ENCODE measurements at places on chromosomes 2 and 18. TPM values are rescaled to one million over a fixed set of nuclear protein-coding genes. Genes with fewer than 3 reads are reported as not detected.

- H3K27me3 ChIP-seq: no peaks in the 10 kb centered on the region
- H3K36me3 ChIP-seq: no peaks in the 10 kb centered on the region
- H3K4me3 ChIP-seq: no peak overlapping the region
Observed at GRCh38 chr2:55120634-55121359, 70.5 kb upstream of the RTN4 start.

DNA sequence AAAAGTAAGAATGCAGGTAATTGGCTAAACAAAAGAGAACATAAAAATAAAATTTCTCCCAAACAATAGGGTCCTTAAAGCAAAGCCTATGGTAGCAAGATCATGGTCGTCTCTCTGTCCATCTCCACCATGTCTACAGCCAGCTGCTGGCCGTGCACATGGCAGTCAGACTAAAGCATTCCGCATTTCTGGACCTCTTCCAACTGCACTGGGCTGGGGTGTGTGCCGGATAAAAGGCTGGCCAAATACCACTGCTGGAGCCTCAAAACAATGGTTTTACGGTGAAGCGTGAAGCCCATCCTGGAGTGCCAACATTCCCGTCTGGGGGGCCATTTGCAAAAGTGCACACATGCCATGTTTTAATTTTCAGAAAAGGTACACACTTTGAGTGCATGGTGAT lies 74.8 kb upstream of the PIEZO2 start:
- no peaks in the 10 kb centered on the region for H3K36me3 ChIP-seq
- H3K4me1 ChIP-seq: no peaks in the 10 kb centered on the region
- DNase-seq: no peak
- no peak overlapping the region for H3K27ac ChIP-seq
- no peaks in the 10 kb centered on the region for H3K27me3 ChIP-seq

DNA sequence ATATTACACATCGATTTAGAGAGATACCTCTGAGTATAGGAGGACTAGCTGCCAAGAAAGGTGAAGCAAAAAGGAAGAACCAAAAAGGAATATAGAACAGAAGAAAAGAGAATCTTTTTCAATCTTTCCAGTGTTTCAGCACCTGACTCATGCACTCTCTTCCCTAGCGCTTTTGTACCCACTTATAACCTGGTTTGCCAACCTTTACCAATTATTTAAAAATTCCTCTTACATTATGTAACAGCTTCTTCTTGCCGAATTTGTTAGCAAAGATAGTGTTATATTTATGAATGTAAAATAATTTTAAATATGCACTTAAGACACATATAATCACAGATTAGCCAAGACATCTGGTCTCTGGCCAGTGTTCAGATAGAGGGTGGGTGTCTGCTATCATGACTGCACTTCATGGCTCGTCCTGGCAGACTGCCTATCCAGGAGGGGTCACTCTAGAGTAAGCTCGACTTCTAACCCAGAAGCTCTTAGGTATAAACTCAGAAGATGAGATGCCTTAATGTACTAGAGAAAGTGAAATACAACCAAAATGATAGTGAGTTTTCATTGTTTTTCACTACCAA lies 122.9 kb downstream of the ATAD2B start:
- DNase-seq: no peak
- no peak overlapping the region for H3K4me3 ChIP-seq
- H3K36me3 ChIP-seq: no peaks in the 10 kb centered on the region
- H3K27ac ChIP-seq: no peak overlapping the region
- H3K27me3 ChIP-seq: no peaks in the 10 kb centered on the region

DNA sequence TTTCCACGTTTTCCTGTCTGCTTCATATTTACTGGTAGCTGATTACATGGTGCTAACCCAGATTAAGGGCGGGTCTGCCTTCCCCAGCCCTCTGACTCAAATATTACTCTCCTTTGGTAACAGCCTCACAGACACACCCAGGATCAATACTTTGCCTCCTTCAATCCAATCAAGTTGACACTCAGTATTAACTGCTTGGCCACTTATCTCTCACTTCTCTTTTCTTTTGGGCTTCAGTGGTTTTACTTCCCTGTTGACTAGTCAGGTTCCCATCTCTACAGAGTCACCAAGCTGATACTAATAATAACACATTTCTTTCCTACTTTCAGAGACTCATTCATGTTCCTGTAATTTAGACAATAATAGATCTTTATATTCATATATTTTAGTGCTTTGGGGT lies 302.2 kb upstream of the MAP2 start:
- no peaks in the 10 kb centered on the region for H3K4me1 ChIP-seq
- no peak for DNase-seq
- no peak overlapping the region for H3K4me3 ChIP-seq

DNA sequence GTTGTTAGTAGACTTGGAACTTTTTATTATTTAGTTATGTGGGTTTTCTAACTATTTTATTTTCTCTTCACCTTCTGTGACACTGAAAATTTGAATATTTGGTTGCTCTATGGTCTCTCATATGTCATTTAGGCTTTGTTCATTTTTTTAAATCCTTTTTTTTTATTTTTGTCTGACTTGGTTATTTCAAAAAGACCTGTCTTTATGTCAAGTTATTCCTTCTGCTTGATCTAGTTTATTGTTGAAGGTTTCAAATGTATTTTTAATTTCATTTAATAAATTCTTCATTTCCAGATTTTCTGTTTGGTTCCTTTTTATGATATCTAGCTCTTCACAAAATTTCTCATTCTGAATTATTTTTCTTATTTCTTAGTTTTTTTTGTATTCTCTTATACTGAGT lies 160.6 kb upstream of the ATP5MC3 start:
- H3K27ac ChIP-seq: no peak overlapping the region
- no peak for DNase-seq
- H3K4me1 ChIP-seq: no peaks in the 10 kb centered on the region
- H3K27me3 ChIP-seq: no peaks in the 10 kb centered on the region
- H3K4me3 ChIP-seq: no peak overlapping the region

DNA sequence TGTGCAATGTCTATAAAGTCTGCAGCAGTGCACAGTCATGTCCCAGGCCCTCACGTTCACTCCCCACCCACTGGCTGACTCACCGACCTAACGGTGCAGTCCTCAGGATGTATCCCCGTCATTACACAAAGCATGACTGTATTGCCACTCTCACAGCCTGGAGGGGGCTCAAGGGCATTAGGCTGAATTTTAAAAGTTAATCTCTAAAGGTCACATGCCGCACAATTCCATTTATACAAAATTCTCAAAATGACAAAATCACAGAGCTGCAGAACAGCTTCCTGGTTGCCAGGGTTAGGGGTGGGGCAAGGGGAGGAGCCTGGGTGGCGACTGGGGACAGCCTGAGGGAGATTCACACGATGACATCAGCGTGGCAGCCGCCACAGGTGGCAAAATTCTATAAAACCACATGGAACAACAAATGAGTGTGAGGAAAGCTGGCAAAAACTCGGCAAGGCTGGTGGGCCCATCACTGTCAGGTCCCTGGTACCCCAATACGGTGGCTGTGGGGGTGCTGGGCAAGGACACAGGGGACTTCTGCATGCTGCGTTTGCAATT lies 97.6 kb downstream of the NDUFA10 start:
- no peak overlapping the region for H3K4me3 ChIP-seq
- peak; percentile 17 for DNase-seq

DNA sequence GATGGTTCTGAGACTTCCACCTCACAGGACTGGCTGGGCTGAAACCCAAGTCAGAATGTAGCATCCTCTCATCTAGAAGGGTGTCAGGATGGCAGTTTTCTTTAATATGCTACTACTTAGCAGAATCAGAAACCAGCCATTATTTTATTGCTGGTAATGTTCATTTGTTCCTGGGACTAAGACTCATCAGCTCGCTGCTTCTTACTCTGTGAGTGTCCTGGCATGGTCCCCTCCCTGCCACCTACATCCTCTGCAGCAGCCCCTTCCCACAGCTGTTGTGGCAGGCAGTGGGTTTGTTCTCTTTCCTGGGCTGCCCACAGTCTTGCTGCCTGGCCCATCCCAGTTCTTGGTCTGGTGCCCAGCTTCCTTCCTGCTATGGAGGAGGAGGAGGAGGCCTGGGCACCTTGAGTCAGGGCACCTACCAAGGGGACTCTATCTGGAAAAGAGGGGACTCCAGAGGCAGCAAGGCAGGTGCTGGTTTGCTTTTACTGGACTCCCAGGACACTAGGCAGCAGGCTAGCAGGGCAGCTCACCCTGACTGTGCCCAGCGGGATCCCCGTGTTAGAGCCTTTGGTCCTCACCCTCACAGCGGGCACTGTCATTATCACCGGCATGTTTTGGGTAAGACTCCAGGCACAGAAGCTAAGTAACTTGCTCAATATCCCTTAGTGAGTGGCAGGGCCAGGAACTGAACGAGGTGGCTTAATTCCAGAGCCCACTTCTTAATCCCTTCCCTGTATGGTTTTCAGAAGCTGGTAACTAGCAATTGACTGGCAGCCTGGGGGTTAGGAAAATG lies 62.1 kb downstream of the LRRFIP1 start:
- peaks cover 55% of the 10 kb centered on the region for H3K4me1 ChIP-seq
- DNase-seq: no peak
- H3K27ac ChIP-seq: peak overlapping the region; percentile 94
- no peak overlapping the region for H3K4me3 ChIP-seq

DNA sequence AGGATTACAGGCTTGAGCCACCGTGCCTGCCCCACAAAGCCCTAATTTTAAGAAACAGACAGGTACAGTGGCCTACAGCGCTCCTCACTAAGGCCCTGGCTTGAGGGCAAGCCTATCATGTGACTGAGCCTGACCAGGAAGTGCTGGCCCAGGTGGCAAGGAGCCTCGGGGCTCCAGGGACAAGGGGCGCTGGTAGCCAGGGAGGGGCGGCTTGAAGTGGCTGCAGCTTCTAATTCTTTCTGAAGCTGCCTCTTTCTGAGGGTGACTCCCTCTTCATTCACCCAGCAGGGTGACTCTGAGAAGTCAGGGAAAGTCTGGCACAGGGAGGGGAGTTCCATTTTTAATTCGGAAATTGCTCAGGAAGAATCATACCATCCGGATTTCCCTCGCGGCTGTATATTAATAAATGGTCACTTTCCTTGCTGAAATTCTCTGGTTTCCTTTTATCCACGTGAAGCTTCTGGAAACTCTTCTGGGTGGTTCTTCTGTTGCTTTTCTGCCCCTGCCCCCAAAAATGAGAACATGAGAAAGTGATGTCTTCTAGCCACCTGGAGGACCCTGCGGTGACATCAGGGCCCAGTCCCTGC lies 115.7 kb downstream of the FAM210A start:
- peak overlapping the region; percentile 61 for H3K4me3 ChIP-seq
- DNase-seq: no peak
- peaks cover 27% of the 10 kb centered on the region for H3K4me1 ChIP-seq
- H3K27me3 ChIP-seq: no peaks in the 10 kb centered on the region
- peak overlapping the region; percentile 61 for H3K27ac ChIP-seq

DNA sequence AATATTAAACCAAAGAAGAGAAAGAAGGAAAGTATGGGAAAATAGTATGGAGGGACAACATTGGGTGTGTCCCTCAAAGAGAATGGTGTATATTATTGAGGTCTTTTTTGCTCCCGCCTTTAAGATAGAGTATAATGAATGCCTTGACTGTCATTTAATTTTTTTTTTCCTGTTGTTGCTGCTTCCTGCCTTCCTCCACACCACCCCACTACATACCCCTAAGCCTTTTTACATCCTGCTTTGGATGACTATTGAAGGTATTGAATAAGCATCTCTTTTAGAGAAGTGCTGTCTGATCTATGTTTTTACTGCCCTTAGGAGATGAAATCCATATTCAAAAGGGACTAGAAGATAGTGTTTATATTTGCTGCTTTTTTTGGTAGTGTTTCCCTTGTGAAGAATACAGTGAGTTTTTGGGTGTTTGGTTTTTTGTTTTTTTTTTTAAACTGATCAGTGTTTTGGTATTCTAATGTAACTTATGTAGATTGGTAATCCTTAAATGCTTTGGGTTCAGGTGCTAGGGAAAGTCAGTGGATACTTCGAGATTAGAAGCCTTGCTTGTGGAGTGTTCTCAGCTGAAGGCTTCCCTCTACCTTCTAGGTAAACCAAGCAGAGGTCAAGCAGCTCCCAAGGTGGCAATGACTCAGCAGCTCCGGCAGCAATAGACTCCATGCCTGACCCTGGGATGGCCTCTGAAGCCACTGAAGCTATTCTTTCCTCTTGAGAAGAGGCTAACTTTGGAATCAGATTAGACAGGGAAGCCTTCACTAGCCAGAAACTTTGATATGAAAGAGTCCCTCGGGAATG lies 5.0 kb downstream of the FZD7 start:
- peak; percentile 86 for DNase-seq
- peak overlapping the region; percentile 98 for H3K27ac ChIP-seq
- peak overlapping the region; percentile 26 for H3K4me3 ChIP-seq
- H3K36me3 ChIP-seq: no peaks in the 10 kb centered on the region
- peaks cover 58% of the 10 kb centered on the region for H3K4me1 ChIP-seq
- no peaks in the 10 kb centered on the region for H3K27me3 ChIP-seq

DNA sequence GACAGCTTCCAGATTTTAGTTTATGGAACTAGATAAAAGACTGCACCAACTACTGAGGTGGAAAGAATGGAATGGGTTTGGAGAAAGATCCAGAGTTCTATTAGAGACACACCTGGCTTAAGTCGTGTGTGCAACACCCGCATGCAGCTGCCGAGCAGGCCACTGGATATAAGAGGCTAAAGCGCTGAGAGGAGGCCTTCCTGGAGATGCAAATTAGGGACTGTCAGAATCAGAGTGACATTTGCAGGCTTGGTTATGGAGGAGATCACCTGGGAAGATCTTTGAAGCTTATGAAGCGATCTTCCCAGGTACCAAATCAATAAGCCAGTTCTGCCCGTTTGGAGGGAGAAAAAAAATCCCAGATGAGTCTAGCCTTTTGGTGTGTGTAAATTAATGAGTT lies 30.4 kb upstream of the KLHL29 start:
- no peaks in the 10 kb centered on the region for H3K27me3 ChIP-seq
- DNase-seq: no peak
- peaks cover 7% of the 10 kb centered on the region for H3K4me1 ChIP-seq

DNA sequence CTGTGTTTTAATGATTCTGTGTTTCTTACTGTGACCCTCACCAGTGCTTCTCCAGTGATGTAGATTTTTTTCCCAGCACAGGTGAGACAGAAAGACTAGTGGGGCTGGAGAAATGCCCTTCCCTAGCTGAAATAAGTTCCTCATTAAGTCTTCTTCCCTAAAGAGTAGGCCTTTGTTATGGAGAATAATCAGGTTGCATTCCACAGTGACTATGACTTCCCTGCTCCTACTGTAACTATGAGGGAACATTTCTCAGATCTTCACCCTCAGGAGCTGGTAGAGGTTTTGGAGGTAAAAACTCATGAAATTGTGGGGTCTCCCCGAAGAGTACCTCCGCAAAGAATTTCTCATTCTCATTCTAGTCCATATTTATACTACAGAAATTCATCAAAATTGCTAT lies 286.2 kb downstream of the GRB14 start:
- DNase-seq: no peak
- no peaks in the 10 kb centered on the region for H3K36me3 ChIP-seq

- no peaks in the 10 kb centered on the region for H3K36me3 ChIP-seq
- H3K4me3 ChIP-seq: no peak overlapping the region
- no peak overlapping the region for H3K27ac ChIP-seq
- DNase-seq: no peak
- no peaks in the 10 kb centered on the region for H3K27me3 ChIP-seq
Observed at GRCh38 chr2:21330786-21331391, 207.1 kb downstream of the TDRD15 start.

PRSS56 gene
- 3.2 TPM for total RNA-seq

LONRF2 gene
- total RNA-seq: 7.5 TPM

GPBAR1 gene
- total RNA-seq: not detected

All from gastrocnemius medialis (tissue), 4 donors.